ENCODE measurements at places on chromosomes 16 and 17. TPM values are rescaled to one million over a fixed set of nuclear protein-coding genes. Genes with fewer than 3 reads are reported as not detected.

DNA sequence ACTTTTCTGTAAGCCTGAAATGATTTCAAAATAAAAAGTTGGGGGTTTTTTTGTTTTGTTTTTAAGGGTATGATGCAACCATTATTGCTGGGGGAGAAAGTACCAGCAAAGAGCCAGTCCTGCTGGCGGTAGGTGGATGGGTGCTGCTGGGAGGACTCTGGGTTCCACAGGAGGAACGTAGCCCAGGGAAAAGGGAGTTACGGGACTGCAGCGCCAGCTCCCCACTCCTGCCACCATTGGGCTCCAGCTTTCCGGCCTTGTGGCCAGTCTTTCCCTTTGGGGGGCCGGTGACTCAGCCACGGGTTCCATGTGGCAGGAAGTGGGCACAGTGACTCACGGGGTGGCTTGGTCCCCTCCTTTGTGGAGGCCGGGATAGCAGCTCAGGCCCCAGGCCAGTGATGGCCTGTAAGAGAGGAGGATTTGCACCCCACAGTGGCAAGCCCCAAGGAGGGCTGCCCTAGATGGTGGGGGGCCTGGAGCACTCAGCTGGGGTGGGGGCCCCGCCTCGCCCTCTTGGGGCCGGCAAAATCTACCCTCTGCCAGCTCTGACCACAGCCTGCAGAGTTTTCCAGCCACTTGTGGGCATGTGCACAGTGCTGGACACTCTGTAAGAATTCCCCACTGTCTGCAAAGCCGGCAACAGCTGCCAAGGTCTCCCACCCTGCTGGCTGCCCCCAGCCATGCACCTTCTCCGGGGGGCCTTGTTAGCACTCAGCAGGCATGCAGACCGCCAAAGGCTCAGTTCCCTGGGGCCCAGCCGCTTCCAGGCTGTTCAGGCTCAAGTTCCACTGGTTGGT, 30.4 kb downstream of the SOCS3 start:
- DNase-seq = peak; percentile 22

DNA sequence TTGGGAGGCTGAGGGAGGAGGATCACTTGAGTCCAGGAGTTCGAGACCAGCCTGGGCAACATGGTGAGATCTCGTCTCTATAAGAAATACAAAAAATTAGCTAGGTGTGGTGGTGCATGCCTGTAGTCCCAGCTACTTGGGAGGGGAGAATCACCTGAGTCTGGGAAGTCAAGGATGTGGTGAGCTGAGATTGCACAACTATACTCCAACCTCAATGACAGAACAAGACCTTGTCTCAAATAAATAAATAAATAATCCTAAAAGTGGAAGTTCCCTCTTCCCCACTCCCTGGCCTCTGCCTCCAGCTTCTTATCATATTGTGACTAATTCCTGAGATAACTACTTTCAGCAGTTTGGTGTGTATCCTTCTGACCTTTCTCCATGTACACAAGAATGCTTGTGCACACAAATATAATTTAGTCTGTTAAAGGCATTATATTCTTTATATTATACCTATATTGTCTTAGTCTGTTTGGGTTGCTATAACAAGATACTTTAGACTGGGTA, 23.5 kb upstream of the DNAJA2 start:
- no peak for DNase-seq

DNA sequence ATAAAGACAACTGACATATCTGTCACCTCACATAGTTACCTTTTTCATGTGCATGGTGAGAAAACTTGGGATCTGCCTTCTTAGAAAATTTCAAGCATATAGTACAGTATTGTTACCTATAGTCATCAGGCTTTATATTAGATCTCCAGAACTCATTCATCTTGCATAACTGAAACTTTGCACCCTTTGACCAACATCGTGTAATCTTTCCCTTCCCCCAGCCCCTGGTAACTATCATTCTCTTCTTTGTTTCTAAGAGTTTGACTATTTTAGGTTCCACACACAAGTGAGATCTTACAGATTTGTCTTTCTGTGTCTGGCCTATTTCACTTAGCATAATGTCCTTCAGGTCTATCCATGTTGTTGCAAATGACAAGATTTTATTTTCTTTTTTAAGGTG, 22.9 kb upstream of the TBX4 start:
- DNase-seq = no peak

ENGASE gene
- 22.5 TPM for total RNA-seq

NTN1 gene
- 0.03 TPM for total RNA-seq

GPS1 gene
- total RNA-seq = 281 TPM

PRSS33 gene
- not detected for total RNA-seq

CDH8 gene
- not detected for total RNA-seq
